Activated naive CD4-positive, alpha-beta T cell treated with anti-CD3 and anti-CD28 coated beads, Interleukin-2, amount 10 ng/mL, durations not matched to agents 7 days and 5 days (primary cell): ENCODE measurements at places on chromosomes 5 and 9.

GRCh38 chr9:137310189-137311052 is 8.3 kb upstream of the NRARP start:
- DNase-seq: no peak

- no peak for DNase-seq
Observed at GRCh38 chr5:24245821-24246220, 399.0 kb downstream of the CDH10 start.

GRCh38 chr9:126965077-126965476 is 50.5 kb downstream of the RALGPS1 start:
- no peak for DNase-seq

GRCh38 chr5:137995077-137995748 is 37.7 kb downstream of the FAM13B start:
- no peak for DNase-seq

DNA sequence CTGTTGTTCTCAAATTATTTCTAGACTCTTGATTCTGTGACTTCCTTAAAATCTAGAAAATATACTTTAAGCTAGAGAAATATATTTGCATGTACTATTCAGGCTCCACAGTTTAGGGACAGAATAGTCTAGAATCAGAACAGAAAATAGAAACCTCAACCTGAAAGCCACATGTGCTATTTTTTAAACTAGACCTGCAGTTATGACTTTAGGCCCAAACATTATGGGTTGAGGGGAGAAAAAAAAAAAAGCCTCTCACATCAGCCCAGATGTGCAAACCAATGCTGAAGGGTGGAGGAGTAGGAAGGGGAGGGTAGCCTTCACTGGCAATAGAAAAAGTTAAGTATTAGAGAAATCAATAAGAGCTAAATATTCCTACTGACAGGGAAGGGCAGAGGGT is 35.7 kb downstream of the ELL2 start:
- DNase-seq: no peak

DNA sequence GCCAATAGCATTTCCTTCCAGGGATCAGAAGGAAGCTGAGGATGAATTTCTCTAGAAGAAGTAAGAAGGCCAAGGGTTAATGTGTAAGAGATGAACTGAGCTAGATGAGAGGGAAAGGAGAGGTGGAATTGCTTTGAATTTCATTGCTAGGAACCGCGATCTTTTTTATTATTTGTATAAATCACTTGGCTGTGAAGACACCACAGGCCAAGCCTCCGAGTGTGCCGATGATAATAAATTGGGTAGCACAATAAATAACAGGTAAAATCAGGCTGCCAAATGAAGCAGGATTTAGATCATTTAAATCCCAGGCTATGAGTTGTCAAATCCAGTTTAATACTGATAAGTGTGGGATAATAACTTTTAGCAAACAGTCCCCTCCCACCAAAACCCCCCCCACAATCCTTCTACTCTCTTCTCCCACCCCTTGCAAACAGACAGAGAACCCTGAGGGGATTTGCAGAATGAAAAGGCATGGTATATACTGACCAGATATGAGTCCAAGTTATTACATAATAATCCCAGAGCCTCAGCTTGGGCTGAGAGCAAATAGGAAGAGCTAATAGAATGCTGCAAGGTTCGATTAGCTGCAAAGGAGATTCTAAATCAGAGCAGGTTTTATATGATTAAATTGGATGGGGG is 143.5 kb downstream of the PPP2R2B start:
- DNase-seq: no peak

DNA sequence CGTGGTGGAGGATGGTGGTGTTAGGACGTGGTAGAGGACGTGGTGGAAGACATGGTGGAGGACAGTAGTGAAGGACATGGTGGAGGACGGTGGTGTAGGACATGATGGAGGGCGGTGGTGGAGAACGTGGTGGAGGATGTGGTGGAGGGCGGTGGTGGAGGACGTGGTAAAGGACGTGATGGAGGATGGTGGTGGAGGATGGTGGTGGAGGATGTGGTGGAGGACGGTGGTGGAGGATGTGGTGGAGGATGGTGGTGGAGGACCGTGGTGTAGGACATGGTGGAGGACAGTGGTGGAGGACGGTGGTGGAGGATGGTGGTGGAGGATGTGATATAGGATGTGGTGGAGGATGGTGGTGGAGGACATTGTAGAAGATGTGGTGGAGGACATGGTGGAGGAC is 67.6 kb downstream of the S1PR3 start:
- no peak for DNase-seq

GRCh38 chr9:136701668-136702053 is 10.7 kb upstream of the DIPK1B start:
- no peak for DNase-seq

DNA sequence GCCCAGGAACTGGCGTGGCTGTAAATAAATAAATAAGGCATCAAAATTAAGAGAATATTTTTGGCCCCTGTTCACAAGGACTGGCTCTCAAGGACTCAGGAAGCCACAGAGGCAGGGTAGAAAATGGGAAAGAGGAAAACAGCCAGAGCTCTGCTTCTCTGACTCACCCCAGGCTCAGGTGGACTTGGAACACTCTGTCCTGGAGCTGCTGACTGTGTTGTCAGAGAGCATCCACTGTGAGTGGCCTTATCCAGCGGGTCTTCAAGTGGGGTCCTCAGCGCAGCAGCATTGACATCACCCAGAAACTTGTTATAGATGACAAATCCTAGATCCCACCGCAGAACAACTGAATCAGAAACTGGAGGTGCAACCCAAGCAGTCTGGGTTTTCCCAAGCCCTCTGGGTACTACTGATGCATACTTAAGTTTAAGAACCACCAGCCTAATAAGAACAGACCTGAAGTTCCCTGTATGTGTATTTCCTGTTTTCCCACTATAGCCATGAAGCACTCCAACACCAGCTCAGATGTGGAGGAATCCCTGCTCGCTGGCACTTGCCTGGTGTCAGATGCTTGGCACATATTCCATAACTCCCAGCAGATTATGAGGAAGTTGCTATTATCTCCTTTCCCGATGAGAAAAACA is 20.5 kb downstream of the ADRA1B start:
- DNase-seq: no peak

DNA sequence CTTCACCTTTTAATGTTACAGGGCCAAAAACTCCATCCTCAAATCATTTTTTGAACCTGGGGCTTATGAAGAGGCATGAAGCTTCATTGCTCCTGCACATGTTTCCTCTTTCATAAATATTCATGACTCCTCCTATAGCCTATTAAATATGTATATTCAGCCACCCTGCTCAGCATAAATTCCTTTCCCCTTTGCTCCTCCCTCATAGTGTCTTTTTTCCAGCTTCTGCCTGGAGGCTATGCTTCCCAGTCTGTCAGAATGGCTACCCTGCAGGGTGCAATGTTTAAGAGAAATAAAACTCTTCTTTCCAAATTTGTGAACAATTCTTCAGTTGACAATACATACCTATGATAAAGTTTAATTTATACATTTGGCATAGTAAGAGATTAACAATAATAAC is 1082.9 kb upstream of the CDH18 start:
- no peak for DNase-seq

- DNase-seq: no peak
Observed at GRCh38 chr9:121189006-121189405, 12.7 kb downstream of the RAB14 start.

GRCh38 chr9:116928289-116928688 is 241.2 kb downstream of the TRIM32 start:
- DNase-seq: no peak

- DNase-seq: no peak
Observed at GRCh38 chr5:111016801-111017200, 54.7 kb upstream of the TSLP start.

DNA sequence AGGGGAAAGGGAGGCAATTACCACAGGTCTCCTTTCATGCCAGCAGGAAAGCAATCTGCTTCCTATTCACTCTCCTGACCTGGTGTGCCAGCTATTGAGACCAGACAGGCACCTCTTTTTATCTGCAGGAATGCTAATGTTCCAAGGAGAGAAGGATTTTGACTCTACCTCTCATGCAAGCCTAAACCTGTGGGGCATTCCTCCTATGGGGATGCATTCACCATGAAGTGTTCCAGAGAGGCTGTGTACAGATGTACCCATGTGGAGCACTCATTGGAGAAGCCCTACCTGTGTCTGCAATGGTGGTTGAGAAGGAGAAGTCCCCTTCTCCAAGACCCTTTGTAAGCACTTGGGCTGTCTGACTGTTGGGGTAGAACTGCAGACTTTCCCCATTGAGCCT is 45.4 kb upstream of the EDIL3 start:
- no peak for DNase-seq

DNA sequence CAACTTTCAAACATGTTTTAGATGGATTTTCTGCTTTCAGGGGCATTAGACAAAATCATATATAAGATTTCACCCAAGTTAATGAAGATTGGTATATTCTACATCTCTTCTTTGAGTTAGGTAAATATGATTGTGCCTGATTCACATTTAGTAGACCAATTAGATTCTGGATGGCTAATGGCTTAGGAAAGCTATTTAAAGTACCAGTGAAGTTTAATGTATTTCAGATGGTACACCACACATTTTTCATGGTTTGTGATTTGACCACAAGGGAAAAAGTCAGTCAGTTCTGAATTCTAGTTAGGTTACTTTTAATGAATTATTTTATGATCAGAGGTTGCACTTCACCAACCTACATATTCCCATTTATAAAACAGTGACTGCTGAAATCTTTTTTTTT is 409.7 kb downstream of the ADGRV1 start:
- DNase-seq: no peak

GRCh38 chr5:115402822-115403577 is 106.5 kb upstream of the CCDC112 start:
- DNase-seq: no peak

- DNase-seq: no peak
Observed at GRCh38 chr5:179777909-179778308, 15.9 kb upstream of the LTC4S start.

GRCh38 chr5:33341351-33341750 is 99.4 kb upstream of the TARS1 start:
- no peak for DNase-seq

DNA sequence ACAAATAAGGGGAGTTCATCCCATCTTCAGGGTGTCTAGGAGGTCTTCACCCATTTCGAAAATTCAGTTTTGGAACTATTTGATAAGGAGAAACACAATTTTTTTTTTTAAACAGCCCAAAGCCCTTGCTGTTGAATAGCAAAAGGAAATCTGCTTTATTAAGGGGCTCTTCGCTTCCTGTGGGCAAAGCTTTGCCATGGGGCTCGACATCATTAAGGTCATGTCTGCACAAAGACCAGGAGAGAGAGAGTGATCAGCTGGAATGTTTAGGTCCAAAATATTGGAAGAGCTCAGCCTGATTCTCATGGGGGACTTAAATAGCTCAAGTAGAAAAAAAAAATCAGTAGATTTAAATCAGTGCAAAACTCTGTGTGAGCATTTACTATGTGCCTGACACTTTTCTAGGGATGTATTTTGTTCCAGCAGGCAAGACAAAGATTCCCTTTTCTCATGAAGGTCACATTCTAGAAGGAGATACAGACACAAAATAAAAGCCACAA is 564.6 kb upstream of the KLF4 start:
- DNase-seq: no peak

GRCh38 chr5:179219661-179220620 is 125.3 kb downstream of the ADAMTS2 start:
- no peak for DNase-seq

GRCh38 chr9:14302405-14302804 is 11.5 kb downstream of the NFIB start:
- no peak for DNase-seq

- DNase-seq: peak; percentile 57
Observed at GRCh38 chr9:124257844-124258606, at the start of gene NEK6. Gene NEK6 (plus strand): TSS chr9:124257949. CDS start chr9:124301965, 44,016 bp downstream.

DNA sequence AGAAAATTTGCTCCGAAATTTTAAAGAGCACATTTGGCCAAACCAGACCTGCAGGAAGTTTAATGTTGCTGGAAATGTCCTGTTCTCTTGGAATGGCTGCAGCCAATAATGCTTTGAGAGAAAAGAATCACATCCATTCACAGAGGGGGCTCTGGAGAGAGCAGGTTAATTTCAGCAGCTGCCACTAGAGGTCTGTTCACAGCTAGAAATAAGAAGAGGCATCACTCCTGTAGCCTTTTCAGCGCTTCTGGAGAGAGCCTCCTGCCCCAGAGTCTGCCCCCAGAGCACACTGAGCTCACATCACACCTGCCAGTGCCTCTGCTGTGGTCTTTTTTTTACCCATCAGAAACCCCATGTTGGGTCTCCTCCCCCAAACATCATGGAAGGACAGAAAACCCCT is 124.8 kb upstream of the RAD23B start:
- no peak for DNase-seq

GRCh38 chr9:120482424-120483186 is 97.4 kb downstream of the CDK5RAP2 start:
- no peak for DNase-seq

DNA sequence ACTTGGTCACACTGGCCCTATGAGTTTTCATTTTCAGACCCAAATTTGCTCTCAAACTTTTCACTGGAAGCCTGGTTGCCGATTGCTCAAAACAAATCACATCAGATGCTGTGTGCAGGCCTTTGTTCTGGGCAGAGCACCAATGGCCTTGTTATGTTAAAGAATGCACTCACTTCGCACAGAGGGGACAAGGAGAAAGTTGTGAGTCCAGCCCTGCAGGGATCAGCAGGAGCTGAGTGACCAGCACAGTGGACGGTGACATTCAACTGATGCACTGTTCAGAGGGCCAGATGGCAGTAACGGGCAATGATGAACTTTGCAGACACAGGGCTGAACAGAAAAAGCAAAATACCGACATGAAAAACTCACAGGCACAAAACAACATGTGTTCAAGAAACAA is 86.1 kb downstream of the BARX1 start:
- no peak for DNase-seq

DNA sequence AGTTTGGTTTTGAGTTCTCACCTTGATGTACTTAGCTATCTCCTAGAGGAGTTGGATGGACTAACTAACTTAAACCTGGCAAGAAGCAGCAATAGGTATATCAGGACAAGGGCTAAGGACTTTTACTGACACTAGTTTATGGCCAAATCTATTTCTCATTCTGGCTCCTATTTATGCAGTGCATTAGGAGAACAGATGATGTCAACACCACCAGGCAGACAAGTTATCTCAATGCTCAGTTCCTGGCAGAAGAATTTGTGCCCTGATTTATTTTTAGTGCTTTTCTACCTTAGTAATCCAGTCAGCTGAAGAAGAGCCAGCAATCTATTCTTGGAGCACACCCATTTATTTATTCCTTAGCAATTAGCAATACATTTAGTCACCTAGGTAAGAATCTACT is 30.7 kb upstream of the MYOT start:
- DNase-seq: no peak
